Osteocyte (in vitro differentiated cells): ENCODE measurements at places on chromosomes 11 and 22.
A peak's percentile ranks its signal among the peaks of the same experiment; 100 is the strongest.

- DNase-seq: no peak
Observed at GRCh38 chr11:117315285-117316196, 515 bp downstream of the BACE1 start.

GRCh38 chr11:127003260-127003981 is 2.9 kb upstream of the KIRREL3 start:
- DNase-seq: peak; percentile 85

DNA sequence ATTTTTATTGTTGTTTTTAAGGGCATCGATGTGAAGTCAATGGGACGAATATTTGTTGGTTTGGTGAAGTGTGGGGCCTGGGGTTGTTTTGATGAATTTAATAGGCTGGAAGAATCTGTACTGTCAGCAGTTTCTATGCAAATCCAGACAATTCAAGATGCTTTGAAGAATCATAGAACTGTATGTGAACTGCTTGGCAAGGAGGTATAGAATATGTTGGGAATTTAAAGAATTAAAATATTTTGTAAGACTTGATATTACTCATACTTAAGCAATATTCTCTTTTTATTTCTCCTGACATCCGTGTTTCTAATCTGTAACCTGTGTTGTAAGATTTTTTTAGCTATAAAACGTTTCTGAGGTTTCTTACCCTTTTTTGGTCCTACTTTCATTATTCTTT is 61.6 kb downstream of the DYNC2H1 start:
- DNase-seq: no peak

GRCh38 chr11:88337987-88338668 is 592 bp upstream of the CTSC start:
- DNase-seq: no peak

- DNase-seq: no peak
Observed at GRCh38 chr11:128315933-128316332, 271.4 kb downstream of the ETS1 start.
